ENCODE measurements at places on chromosomes 4 and X.

DNA sequence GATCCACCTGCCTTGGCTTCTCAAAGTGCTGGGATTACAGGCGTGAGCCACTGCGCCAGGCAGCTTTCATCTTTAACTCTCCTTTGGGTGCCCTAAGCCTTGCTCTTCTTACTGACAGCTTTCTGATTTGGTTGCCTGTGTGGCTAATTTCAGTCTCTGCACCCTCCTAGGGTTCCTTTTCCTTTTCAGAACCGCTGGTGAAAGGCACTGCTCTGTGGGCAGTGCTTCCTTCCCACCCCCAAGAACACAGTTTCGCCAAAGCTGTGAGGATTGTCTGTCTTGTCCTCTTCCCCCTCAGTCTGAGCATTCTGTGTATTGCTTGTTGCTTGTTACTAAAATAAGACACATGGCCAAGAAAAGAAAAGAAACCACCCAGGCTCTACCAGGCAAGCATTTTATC lies 101.4 kb upstream of the FRMPD3 start:
- no peak for DNase-seq

- DNase-seq = no peak
These were observed 5.0 kb upstream of the RPS6KA3 start for GRCh38 chrX:20271730-20272129.

DNA sequence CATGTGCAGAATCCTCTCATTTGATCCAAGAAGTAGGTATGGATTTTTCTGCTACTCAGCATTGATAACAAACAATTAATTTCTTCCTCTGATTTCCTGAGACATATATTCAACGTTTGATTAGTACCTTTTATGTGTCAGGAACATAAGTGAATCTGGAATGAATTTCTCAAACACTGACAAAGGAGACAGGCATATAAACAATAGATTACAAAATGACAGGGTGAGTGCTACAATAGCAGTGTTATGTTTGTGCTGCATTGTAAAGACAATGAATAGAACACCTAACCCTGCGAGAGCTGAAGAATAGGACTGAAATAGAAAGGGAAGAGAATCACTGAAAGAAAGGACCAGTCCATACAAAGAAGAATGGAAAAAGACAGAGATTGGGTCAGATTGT lies 52.9 kb downstream of the ARHGAP24 start:
- no peak for DNase-seq

GRCh38 chr4:85058551-85058950 lies 92.1 kb upstream of the WDFY3 start:
- DNase-seq = no peak

DNA sequence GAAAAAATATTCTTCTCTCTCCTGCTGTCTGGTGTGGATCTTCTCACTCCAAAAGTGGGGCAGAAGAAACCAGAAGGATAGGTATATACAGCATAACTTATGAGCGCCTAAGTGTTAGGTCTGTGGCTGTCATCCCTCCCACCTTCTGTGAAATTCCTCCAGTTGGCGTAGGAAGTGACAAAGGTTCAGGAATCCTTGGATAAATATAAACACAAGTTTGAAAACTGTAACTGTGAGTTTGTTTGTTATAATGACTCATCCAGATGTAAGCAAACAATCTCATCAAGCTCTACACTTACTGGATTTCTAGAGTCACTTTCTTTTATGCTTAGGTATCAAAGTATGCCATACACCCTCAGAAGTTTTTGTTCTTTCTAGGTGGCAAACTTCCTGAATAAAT lies 405.2 kb downstream of the FAT4 start:
- DNase-seq = no peak

DNA sequence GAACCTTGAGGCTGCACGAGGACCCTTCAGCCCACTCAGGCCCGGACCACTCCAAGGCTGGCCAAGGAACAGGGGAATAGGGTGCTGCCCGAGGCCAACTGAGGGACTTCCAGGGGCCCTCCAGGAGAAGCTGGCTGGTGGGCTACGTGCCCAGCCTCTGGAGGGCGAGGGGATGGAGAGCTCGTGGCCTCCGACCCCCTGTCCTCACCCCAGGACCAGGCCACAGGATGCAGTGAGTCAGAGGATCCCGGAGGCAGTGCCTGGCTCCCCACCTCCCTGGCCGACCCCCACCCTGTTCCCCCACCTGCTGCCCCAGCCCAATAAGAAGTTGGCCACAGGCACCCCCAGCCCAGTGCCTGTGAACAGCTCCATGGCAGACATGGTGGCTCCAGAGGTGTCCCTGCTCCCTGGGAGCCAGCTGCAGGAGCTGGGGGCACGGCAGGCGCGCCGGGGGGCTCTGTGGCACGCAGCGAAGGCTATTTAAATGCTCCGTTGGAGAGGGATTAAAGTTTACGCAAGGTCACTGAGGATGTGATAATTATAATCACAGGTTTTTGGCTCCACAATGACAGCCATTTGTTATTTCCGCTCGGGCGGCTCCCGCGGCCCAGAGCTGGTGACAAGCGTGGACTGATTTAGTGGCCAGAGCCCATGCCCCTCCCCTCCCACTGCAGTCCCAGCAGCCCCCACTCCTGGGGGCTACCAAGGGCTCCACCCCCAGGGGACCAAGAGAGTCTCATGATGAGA lies 95.7 kb upstream of the NKX1-1 start:
- DNase-seq = no peak

DNA sequence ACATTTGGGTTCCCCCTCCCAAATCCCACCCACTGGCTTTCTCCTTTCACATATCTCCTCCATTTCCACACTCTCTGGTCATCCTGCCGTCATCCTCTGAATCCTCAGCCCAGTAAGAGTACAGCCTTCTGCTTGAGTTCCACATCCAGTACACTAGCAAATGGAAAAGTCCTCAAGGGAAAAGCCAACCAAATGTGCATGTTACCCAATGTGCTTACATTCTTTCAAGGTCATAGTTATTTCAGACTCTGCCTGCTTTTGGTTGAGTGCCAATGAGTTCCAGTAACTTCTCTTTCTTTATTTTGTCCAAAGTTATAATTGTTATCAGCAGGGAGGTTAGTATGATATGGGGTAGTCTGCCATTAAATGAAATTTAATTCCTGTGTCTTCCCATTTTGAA lies 78.1 kb downstream of the SRPX start:
- DNase-seq = no peak

- no peak for DNase-seq
These were observed 2.8 kb downstream of the EREG start for GRCh38 chr4:74367656-74368290.

- DNase-seq = peak; percentile 78
These were observed at the start of gene MAML3 for GRCh38 chr4:140153718-140154571. Gene MAML3, minus strand, starts transcription at chr4:140154184. Its CDS starts 857 bp downstream, at chr4:140153327.

DNA sequence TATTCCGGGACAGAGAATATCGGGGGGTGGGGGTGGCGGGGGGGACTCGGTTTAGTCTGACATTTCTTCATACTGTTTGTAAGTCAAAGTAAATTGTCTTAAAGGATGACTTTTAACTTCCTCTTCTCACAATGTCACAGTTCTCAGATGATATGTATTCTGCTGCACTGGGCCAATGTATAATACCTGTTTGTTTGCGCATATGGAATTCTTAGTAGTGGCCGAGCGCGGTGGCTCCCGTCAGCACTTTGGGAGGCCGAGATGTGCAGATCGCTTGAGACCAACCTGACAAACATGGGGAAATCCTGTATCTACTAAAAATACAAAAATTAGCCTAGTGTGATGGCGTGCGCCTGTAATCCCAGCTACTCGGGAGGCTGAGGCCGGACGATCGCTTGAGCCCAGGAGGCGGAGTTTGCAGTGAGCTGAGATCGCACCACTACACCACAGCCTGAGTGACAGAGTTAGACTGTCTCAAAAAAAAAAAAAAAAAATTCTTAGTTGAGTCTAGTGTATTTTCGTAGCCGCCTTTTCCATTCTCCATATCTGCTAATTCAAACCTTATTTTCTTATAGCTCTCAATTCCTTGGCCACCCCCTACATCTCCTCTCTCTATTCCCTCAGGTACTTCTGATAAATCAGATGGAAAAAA lies 851 bp downstream of the POLR2B start:
- no peak for DNase-seq

Measured in DMS 273 treated with DMSO at 0.1 percent for 48 hours (cell line).